ENCODE measurements at places on chromosomes 5 and 9.
A peak's percentile ranks its signal among the peaks of the same experiment; 100 is the strongest.

DNA sequence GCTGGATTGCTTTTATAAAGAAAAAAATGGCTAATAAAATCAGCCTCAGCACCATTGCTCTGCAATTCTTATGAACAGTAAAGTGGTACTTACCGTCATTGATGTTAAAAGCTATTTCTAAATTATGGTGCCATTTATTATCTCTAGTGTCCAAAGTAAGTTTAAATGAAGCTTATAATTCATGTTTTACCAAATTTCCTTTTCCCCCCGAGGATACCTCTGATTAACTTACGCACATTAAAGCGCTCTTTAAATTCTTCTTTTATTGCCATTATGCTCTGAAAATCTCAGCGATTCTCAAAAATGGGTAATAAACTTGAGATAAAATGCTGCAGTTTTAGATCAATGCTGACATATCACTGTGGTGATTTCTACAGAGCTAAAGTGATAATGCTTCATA is 13.5 kb downstream of the TLX3 start:
- H3K27me3 ChIP-seq: peaks cover 30% of the 10 kb centered on the region
- H3K4me1 ChIP-seq: no peaks in the 10 kb centered on the region
- no peaks in the 10 kb centered on the region for H3K36me3 ChIP-seq

DNA sequence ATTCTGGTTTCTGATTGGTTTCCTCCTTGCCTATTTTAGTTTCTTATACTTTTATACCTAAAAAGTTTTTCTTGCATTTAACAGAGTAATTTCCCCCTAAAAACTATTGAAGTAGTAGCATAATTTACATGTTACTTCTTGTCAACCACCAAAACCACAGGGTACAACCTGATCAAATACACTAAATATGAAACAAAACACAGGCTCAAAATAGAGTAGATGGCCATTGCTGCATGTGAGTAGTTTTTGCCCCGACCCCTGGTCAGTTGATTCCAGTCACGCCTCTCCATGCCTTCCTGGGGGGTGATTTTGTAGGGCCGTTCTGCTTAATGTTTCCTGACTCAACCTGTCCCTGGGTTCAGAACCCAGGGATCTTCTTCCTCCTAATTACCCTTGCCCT is 101.8 kb downstream of the TLE4 start:
- H3K27me3 ChIP-seq: no peaks in the 10 kb centered on the region
- H3K4me3 ChIP-seq: no peak overlapping the region
- no peaks in the 10 kb centered on the region for H3K36me3 ChIP-seq
- no peaks in the 10 kb centered on the region for H3K4me1 ChIP-seq
- no peak overlapping the region for H3K27ac ChIP-seq

DNA sequence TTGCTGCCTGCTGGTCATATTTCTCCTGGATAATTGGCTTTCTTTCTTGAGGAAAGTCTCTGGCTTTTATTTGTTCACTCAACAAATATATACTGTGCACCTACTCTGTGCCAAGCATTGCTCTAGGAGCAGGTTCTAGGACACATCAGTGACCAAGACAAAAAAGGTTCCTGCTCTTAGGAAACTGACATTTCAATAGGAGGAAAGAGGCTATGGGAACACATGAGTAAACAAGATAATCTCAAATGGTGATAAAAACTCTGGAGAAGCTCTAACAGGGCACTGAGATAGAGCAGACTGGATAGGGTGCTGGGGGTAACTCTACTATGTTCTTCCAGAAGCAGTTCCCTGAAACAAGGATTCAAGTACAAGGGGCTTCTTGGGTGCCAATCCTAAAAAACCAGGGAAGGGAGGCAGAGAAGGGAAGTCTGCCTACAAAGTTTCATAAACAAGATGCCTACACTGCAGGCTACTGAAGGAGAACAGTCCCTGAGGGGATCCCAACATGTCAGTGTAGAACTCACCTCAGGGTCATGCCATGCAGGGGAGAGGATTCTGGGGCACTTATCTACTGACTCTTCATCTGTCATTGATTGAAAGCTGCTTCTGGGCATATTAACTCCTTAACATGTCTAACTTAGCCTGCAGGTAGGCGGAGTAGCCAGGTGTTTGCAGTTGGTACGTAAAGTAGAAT is 181.3 kb downstream of the GRIA1 start:
- no peak overlapping the region for H3K4me3 ChIP-seq
- no peak overlapping the region for H3K27ac ChIP-seq
- H3K36me3 ChIP-seq: no peaks in the 10 kb centered on the region
- H3K27me3 ChIP-seq: no peaks in the 10 kb centered on the region
- no peak for DNase-seq

DNA sequence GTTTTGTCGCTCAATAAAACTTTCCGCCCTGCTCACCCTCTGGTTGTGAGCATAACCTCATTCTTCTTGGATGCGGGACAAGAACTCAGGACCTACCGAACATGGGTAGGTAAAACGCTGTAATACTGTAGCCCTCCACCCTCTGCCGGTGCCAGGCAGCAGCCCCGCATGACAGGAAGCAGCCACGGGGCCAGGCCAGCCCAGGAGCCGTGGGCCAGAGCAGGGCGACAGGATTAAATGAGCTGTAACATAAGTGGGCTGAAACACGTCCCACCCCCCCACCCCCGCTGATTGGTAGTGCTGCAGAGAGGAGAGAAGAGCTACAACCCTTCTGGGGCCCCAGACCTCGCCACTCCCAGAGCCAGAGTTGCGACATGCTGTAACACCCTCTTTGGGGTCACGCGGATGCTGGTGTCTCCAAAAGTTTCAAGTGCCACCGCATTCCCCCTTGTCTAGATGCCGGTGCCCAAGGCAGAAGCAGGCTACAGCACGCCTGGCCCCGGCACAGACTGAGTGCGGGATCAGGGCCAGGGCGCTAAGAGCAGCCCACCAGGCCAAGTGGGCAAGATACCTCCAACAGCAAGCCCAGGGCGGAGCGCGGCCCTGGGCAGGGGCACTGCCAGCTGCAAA is 81.8 kb downstream of the FBXW11 start:
- H3K4me1 ChIP-seq: no peaks in the 10 kb centered on the region
- H3K36me3 ChIP-seq: no peaks in the 10 kb centered on the region
- H3K27me3 ChIP-seq: no peaks in the 10 kb centered on the region
- DNase-seq: no peak
- no peak overlapping the region for H3K4me3 ChIP-seq

- H3K27ac ChIP-seq: no peak overlapping the region
- DNase-seq: no peak
- no peaks in the 10 kb centered on the region for H3K27me3 ChIP-seq
- no peaks in the 10 kb centered on the region for H3K36me3 ChIP-seq
- H3K4me3 ChIP-seq: no peak overlapping the region
These were observed 27.0 kb downstream of the PLPPR1 start for GRCh38 chr9:101055516-101055915.

- no peak overlapping the region for H3K27ac ChIP-seq
- no peaks in the 10 kb centered on the region for H3K4me1 ChIP-seq
- no peaks in the 10 kb centered on the region for H3K27me3 ChIP-seq
These were observed 157.8 kb upstream of the PTGER4 start for GRCh38 chr5:40521925-40522324.

DNA sequence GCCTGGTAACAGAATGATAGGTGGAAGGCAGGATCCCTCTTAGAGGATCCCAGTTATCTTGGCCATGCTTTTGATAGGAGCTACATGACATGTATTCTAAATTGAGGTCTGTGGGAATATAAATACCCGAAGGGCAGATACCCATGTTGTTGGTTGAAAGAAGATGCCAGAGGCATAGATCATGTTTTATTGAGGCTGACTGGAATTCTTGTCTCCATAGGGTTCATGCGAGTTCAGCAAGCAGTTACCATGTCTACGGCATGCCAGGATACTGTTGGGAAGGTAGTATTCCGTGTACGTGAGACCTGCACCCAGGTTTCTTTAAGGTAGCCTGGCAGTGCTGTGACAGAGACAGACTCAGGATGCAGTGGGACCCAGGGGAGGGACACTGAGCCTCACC is 230.7 kb downstream of the NR3C1 start:
- no peaks in the 10 kb centered on the region for H3K27me3 ChIP-seq
- no peaks in the 10 kb centered on the region for H3K4me1 ChIP-seq
- no peak overlapping the region for H3K27ac ChIP-seq
- no peaks in the 10 kb centered on the region for H3K36me3 ChIP-seq
- no peak overlapping the region for H3K4me3 ChIP-seq

GRCh38 chr5:56466136-56466816 is 233.1 kb upstream of the ANKRD55 start:
- H3K4me3 ChIP-seq: no peak overlapping the region
- DNase-seq: no peak
- no peaks in the 10 kb centered on the region for H3K27me3 ChIP-seq

DNA sequence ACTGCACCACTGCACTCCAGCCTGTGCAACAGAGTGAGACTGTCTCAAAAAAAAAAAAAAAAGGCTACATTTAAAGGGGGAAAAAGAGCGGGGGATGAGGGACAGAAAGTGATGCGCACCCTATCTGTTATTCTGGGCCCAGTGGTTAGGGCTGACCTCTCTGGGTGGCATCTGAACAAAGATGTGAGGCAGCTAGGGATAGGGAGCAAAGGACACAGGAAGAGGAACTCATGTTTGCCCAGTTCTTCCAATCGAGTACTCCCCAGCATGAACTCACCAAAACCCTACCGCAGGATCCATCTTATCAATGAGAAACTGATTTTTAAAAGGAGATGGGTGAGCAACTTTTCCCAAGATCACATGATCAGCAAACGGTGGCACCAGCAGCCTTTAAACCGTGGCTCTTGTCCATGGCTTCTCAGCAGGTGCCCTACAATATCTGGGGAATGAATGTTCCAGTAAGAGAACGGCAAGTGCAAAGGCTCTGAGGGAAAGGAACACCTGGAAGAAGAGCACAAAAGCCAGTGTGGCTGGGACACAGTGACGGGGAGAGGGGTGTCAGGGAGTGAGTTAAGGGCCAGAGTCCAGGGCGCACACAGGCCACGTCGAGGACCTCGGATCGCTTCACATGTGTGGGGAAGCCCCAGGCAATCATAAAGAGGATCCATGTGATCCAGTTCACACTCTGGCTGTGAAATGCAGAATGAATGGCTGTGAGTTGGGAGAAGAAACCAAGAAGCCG is 22.0 kb downstream of the RAPGEF1 start:
- no peaks in the 10 kb centered on the region for H3K4me1 ChIP-seq
- H3K36me3 ChIP-seq: no peaks in the 10 kb centered on the region
- H3K27me3 ChIP-seq: no peaks in the 10 kb centered on the region

DNA sequence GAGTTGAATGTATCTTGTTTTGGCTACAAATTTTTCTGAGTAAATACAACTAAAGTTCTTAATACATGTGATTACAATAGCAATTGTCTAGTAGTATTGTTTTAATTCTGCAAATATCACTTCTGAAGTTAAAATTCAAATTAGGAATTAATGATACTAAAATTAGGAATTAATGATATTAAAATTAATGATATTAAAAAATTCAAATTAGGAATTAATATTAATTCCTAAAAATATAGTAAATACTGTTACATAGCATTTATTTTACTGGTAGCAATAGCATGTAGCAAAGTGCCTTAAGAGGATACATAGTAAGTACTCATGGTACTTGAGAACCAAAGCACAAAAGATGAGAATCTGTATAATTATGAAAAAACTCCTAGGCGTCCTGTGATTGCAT is 136.2 kb downstream of the DMXL1 start:
- no peak for DNase-seq
- no peaks in the 10 kb centered on the region for H3K36me3 ChIP-seq
- no peak overlapping the region for H3K27ac ChIP-seq
- no peaks in the 10 kb centered on the region for H3K4me1 ChIP-seq
- H3K4me3 ChIP-seq: no peak overlapping the region

- no peak for DNase-seq
- no peaks in the 10 kb centered on the region for H3K36me3 ChIP-seq
- no peak overlapping the region for H3K4me3 ChIP-seq
These were observed 970.9 kb downstream of the EFNA5 start for GRCh38 chr5:106699796-106700195.

DNA sequence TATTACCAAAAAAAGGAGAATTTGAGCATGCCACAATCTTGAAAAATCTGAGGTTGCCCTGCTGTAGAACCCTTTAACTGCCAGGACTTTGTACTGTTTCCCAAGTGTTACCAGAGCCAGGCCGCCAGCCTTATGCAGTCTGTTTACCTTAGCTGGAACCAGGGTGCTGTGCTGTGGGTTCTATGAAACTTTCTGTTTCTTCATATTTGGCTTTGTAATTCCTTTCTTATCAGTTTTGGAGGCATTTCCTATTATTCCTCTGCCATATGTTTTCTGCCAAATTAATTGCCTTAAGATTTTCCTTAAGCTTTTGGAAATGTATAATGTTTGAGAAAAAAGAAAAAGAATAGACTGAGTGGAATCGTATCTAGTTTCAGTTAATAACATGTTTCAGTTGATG is 2.1 kb downstream of the S1PR3 start:
- no peaks in the 10 kb centered on the region for H3K4me1 ChIP-seq
- peak overlapping the region; percentile 14 for H3K27ac ChIP-seq
- H3K36me3 ChIP-seq: no peaks in the 10 kb centered on the region
- peak overlapping the region; percentile 0 for H3K4me3 ChIP-seq
- H3K27me3 ChIP-seq: no peaks in the 10 kb centered on the region
- no peak for DNase-seq

DNA sequence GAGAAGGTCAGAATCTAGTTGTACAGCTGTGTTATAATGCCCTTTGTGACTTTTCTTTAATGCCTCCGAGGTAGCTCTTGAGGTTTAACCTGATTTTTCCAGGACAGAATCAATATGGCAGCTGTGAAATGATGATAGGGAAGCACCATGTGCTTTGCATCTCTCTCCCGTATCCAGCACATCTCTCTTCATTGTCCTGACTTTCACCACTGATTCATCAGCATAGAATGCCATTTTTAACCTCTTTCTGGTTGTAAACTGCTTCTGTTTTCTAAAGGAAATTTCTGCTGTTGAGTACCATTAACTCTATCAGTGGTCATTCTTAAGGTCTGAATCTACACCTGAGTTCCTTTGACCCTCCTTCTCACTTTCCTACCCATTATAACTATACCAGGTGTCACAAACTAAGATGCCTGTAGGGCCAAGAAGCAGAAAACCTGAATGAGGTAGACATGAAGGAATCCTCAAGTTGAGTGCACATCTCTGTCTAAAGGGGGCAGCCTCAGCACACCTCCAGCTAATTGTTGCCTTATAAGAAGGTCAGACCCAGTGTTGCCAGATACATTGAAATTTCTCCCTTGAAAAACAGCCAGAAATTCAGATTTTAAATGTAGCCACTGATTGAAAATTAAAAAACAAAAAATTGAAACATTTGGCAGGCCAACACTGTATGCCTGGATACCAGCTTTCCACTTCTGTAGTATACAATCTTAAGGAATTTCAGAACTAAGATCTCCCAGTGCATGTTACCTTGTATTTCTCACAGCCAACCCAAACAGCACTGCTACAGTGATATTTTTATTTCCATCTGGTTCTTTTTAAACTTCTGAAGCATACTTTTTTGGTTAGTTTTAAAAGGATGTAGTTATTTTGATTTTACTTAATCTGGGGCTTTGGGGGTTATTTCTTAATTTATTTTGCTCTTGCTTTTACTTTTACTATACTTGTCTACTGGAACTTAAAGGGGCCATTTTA is 35.8 kb upstream of the TLX3 start:
- no peak overlapping the region for H3K4me3 ChIP-seq
- DNase-seq: no peak
- H3K27me3 ChIP-seq: no peaks in the 10 kb centered on the region
- H3K4me1 ChIP-seq: no peaks in the 10 kb centered on the region
- no peaks in the 10 kb centered on the region for H3K36me3 ChIP-seq

DNA sequence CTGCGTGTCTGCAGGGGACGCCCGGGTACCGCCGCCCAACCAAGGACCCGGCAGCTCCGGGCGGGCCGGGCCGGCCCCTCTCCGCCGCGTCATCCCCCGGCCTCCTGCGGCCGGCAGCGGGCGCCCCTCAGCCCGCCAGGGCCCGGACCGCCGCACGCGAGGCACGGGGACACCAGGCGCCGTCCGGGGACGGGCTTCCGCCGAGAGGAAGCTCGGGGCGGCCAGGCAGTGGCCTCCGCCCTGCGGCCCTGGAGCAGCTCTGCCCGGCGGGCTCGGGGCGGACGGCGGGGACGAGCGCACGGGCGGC is 373 bp downstream of the FBXW5 start:
- no peak for DNase-seq
- peaks cover 26% of the 10 kb centered on the region for H3K36me3 ChIP-seq
- H3K4me3 ChIP-seq: peak overlapping the region; percentile 81
- H3K4me1 ChIP-seq: no peaks in the 10 kb centered on the region
- no peaks in the 10 kb centered on the region for H3K27me3 ChIP-seq
- peak overlapping the region; percentile 71 for H3K27ac ChIP-seq
